Gastrocnemius medialis (tissue), 4 donors: ENCODE measurements at places on chromosomes 7 and 10. TPM values are rescaled to one million over a fixed set of nuclear protein-coding genes. Genes with fewer than 3 reads are reported as not detected.

DNA sequence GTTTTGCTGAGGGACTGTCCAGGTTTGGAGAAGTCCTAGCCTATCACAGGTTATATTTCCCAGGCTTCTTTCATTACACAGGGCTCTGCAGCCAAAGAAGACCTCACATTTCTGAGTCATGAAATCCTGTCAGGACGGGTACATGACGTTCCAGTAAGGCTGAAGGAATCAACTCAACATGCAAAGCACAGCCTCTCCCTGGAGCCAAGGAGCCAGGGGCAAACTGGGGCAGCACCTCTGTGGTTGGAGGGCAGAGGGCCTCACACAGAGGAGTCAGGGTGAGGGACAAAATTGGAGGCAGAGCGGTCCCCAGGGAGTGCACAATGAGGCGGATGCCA, 116.3 kb upstream of the GDF10 start:
- peak; percentile 70 for DNase-seq

DNA sequence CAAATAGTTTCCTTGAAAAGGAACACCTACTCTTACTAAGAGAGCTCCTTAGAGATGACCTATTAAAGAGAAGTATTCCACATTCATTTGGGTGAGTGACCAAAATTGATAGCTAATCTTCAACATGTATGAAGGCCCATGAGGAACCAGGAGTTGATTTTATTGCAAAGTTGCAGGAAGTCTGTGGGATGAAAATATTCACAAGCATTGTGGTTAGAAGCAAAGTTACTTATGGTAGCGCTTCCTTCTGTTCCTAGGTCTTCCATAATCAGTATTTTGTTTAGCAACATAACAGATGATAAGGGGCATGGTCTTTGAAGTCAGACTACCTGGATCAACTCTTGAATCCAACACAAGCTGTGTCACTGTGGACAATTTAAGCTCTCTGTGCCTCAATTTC, 164.5 kb downstream of the DGKB start:
- DNase-seq, result no peak

HECW1 gene
- 1.8 TPM for total RNA-seq

GRCh38 chr10:104608091-104608828, 32.8 kb upstream of the SORCS3 start:
- no peak for DNase-seq

- DNase-seq, result no peak
These were observed 249.3 kb upstream of the PFKP start for GRCh38 chr10:2817940-2818636.

DNA sequence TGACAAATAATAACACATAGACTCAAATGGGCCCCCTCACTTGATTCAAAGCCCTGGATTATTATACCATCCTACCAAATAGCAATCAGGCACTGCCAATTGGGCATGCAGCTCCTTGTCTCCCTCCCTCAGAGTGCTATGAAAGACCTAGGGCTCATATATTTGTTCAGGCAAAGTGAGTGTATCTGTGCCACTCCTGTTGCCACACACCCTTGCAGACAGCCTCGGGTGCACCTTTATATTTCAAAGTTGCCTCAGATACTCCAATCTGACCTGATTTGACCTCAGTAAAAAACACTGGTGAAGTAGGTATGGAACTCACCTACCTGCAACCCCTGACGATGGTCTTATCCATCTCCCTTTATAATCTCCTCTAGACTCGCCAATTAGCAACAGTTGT, 3.0 kb upstream of the NAMPT start:
- DNase-seq, result no peak

DNA sequence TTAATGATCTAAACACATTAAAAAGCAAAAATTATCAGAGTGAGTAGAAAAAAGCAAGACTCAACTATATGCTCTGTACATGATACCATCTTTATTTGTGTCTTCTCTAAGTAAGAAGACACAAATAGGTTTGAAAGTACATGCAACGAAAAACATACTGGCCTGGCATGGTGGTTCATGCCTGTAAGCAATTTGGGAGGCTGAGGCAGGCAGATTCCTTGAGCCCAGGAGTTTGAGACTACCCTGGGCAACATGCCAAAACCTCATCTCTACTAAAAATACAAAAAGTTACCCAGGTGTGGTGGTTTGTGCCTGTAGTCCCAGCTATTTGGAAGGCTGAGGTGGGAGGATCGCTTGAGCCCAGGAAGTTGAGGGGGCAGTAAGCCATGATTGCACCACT, 78.1 kb upstream of the TOMM7 start:
- no peak for DNase-seq

DNA sequence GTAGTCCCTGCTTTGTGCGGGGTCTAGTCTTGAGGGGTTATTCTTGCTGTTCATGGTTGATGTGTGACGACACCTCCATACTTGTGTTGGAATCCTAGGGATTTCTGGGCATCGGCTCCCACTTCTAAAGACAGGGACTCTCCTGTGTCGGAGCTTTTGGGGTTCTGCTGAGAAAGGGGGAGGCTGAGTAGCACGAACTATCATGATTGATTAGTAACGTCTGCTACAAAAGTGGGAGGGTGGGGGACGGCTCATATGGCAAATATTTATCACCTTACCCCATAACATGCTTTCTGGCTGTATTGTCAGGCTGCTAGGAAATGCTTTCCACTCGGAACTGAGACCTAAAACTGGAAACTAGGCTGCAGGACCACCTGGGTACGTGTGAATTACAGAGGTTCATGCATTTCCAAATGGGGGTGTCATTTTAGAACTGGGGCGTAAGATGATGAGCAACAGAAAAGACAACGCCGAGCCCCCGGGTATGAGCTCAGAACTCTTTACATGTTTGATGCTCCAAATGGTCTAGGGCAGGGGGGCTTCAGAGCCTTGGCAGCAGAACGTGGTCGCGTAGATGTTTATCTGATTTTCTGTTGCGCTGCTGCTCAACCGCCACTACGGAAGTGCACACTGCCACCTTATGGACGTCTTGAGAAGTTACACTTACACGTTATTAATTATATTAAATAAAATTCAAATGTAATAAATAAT, 15.1 kb upstream of the NME8 start:
- no peak for DNase-seq

SDHAF3 gene
- 12.4 TPM for total RNA-seq

- DNase-seq, result no peak
These were observed 10.4 kb downstream of the RNF133 start for GRCh38 chr7:122688400-122688998.

AOAH gene
- total RNA-seq, result 1.8 TPM
